Myocyte (in vitro differentiated cells): ENCODE measurements at places on chromosomes 13 and 19.
A peak's percentile ranks its signal among the peaks of the same experiment; 100 is the strongest.

DNA sequence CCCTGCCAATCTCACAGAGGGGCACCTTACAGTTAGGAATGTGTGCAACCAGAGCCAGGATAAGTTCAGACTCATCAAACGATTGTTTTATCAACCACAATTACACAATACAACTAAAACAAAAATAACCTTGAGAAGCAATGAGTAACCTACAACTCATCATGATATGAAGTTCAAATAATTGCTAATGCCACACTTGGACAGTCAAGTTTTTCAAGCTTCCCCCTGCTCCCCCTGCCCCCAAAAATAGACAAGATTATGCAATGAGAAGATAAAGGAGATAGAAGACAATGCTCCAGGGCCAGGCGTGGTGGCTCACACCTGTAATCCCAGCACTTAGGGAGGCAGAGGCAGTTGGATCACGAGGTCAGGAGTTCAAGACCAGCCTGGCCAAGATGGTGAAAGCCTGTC lies 13.6 kb upstream of the KPNA3 start:
- no peak for DNase-seq

DNA sequence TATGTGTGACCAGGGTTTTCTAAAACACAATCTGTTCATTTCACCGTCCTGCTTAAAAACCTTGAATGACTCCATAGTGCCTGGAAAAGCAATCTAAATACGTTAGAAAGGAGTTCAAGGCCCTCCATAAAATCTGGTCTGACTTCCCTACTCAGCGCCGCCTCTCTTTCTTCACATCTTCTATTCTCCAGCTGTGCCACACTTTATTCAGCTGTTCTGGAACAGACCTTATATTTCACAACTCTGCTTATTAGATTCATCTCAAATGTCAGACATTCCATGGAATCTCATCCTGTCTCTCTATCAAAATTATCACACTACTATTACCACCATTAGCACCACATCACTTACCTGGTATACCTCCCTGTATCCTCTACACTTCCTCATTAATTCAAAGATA lies 19.8 kb upstream of the SPART start:
- DNase-seq = no peak

- no peak for DNase-seq
Measured at GRCh38 chr13:42075517-42075916, 27.1 kb downstream of the DGKH start.

DNA sequence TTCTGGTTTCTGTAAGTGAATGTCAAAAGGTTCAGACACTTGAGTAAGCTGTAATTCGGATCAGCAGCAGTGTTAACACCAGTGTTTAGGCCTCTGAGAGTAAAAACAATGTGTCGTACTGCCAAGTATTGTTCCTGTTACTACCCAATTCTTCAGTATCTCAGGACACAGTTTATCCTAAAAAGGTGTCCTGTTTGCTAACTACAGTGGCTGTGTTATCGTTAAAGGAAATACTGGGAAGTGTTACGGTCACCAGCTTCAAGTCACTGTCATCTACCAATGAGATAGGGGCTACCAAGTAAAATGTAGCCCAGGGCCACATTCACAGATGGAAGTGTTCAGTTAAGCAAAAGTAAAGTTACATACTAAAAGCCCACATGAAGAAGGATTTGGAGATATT lies 2.3 kb upstream of the UPF3A start:
- no peak for DNase-seq

GRCh38 chr13:110275931-110276552 lies 30.9 kb downstream of the COL4A1 start:
- DNase-seq = no peak

DNA sequence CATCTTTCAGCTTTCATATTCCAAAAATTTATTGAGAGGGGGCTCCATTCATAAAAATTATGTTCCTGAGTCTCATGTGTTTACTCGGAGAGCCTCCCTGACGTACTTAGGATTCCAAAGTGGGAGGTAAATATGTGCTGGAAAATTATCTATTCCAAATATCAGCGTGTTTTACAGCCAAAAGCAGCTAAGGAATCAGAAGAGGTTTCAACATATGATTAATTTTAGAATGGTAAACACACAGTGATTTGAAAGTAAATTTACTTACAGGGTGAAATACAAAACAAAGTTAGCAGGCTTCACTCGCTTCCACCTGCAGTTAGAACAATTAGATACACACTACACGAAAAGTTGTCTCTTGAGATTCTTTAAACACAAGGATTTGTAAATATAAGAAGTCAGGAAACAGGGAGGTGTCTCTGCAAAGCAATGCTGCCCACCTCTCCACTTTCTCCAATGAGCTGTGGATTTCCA lies 313.8 kb upstream of the NBEA start:
- DNase-seq = no peak

DNA sequence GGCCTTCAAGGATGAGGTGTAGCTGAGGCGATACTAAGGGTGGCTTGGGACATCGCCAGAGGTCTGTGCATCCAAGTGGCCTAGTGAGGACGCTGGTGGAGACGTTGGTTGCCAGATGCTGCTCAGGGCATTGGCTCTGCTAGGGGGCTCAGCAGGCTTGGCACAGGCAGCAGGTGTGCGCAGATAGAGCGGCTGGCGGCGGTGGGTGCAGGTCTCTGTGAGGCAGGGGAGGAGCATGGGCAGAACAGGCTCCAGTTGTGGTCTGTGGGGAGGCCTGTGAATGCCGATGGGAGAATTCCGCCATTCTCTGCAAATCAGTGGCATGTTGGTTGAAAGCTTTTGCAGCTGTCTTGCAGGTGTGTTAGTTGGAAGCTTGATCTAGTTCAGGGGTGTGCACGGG lies 21.2 kb downstream of the PRAM1 start:
- peak; percentile 36 for DNase-seq

DNA sequence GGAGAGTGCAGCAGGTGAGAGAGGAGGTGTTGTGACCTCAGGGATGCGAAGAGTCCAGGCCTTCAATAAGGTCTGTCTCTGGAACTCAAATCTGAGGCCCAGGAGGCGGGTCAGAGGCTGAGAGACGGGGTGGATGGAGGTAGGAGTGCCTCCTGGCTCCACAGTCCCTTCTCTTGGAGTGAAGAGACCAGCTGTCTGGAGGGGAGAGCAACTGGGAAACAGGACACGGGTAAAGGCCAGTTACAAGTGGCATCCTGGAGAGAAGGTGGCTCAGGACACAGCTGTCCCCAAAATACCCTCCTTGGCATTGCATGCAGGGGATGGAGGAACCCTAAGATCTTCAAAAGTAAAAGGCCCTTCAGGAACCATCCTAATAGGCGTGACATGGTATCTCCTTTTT lies 19.2 kb downstream of the PDE4A start:
- peak; percentile 30 for DNase-seq

- no peak for DNase-seq
Measured at GRCh38 chr19:45739498-45740439, 6.5 kb downstream of the MEIOSIN start.

DNA sequence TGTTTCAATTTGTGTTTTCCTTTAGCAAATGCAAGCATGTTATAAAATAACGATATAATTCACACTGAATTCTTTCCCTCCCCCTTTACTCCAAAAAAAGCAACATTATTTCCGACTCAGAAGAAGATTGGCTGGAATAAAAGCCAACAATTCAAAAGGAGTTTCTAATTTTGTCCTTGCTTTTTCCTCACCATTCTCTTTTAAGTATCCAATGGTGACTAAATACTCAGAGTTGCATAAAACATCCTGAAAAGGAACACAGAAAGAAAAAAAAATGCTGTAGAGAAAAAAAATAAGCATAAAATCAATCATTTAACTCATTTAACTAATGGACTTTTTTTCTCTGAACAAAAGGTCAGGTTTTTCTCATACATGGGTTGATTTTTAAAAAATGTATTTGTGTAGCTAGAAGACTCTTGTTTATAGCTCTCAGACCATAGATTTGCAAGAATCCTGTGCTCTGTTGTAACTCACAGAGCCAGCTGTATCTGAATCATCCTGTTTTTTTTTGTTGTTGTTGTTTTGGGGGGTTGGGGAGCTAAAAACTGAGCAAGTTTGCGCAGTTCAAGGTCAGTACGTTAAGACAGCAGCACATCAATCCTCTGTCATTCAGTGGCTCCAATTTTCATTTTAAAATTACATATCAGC lies 108.1 kb downstream of the PCDH17 start:
- no peak for DNase-seq

- DNase-seq = peak; percentile 13
Measured at GRCh38 chr13:49527123-49527522, 31.4 kb downstream of the PHF11 start.

GRCh38 chr13:23651887-23652286 lies 81.7 kb downstream of the TNFRSF19 start:
- no peak for DNase-seq

DNA sequence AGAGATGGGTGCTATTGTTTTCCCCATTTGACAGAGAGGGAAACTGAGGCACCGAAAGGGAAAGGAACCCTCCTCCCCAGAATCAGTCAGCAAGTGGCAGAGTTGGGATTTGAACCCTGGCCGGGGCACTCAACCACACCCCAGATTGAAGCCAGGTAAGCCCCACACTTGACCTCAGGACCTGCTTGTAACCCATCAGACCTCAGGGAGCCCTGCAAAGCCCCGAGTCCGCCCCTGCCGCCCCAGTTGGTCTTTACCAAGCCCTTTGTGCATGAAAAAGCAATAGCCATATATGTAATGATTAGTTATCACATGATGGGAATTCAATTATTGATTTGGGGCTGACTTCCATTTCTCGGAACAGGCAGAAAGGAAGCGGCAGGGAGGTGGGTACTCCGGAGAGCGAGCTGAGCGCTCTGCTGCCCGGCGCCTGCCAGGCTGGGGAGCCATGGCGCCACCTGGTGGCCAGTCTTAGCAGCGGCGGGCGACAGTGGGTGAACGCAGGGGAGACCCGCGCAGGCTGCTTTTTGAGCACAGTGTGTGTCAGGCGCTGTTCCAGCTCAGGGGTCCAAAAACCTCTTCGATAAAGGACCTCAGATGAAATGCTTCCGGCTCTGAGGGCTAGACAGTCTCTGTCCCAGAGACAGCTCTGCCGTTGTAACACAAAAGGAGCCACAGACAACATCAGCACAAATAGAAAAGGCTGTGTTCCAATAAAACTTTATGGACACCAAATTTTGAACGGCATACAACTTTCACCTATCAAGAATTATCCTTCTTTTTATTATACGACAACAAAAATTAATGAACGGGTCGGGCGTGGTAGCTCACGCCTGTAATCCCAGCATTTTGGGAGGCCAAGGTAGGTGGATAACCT lies 82.9 kb upstream of the CACNA1A start:
- peak; percentile 46 for DNase-seq

- DNase-seq = peak; percentile 69
Measured at GRCh38 chr19:18020212-18021085, 12.5 kb downstream of the ARRDC2 start.

GRCh38 chr19:28422046-28422445 lies 790.9 kb downstream of the UQCRFS1 start:
- DNase-seq = no peak

- DNase-seq = no peak
Measured at GRCh38 chr13:104625201-104625600, 1559.0 kb upstream of the SLC10A2 start.

- no peak for DNase-seq
Measured at GRCh38 chr13:100106005-100106404, 17.1 kb downstream of the PCCA start.

DNA sequence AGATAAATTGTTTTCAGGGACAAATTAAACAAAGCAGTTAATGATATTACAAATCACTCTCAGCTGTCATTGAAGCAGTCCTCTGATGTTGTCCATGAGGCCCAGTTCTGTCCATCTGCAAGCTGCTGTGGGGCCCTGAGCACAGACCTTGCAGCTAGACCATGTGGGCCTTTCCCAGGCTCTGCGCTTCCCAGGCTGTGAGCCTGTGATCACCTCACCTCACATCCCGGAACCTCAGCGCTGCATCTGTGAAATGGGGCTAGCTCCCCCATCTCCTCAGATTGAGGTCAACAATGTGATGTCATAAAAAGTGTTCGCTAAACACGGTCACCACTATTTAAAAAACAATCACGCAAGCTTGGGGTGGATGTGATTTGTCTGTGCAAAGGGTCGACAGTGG lies 51.9 kb upstream of the UQCRFS1 start:
- no peak for DNase-seq

GRCh38 chr19:48348045-48348444 lies 15.7 kb downstream of the TMEM143 start:
- DNase-seq = no peak

GRCh38 chr13:99314640-99315176 lies 7.5 kb upstream of the GPR183 start:
- no peak for DNase-seq

DNA sequence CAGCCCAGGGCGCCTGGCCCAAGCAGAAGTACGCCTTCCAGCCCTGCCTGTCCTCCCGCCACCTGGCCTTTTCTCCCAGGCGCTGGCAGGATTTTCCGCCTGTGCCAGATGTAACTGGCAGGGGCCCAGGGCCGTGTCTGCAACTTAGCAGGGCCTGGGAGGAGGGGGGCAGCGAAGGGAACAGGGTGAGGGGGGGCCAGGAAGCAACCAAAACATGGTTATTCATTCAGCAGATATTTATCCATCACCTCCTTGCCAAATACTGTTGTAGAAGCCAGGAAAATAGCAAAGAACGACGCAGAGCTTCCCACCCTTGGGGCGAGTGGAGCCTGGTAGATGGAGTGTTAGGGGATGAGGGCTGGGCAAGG lies 5.6 kb downstream of the TLE6 start:
- peak; percentile 57 for DNase-seq

- no peak for DNase-seq
Measured at GRCh38 chr19:46904114-46905060, 43.6 kb downstream of the ARHGAP35 start.

GRCh38 chr13:20424949-20425348 lies 100.7 kb downstream of the CRYL1 start:
- DNase-seq = no peak

- no peak for DNase-seq
Measured at GRCh38 chr19:45403781-45404556, 900 bp downstream of the PPP1R13L start.

- DNase-seq = no peak
Measured at GRCh38 chr13:25064396-25064795, 31.5 kb upstream of the PABPC3 start.

DNA sequence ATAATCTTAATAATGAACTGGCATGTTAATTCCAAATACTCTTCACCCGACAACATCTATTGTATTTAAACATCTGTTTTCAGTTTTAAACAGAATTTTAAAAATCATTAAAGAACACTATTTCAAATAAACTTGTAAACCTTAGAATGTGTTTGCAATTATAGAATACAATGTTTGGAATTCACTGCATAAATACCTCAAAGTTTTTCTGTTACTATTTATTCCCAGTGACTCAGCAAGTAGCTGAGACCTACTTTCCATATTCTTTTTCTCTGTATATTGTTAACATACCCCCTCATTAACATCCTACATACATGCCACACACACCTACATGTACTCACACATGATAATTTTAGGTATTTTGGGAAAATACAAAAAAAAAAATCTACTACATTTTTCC lies 1134.3 kb downstream of the SLITRK1 start:
- DNase-seq = peak; percentile 32

DNA sequence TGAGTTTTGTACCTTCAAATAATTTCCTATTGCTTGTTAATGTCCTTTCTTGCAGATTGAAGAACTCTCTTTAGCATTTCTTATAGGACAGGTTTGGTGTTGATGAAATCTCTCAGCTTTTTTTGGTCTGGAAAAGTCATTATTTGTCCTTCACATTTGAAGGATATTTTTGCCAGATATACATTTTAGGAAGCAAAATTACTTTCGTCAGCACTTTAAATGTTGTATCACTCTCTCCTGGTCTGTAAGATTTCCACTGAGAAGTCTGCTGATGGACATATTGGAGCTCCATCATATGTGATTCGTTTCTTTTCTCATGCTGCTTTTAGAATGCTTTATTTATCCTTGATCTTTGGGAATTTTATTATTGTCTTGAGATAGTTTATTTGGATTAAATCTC lies 105.5 kb downstream of the TNFSF13B start:
- DNase-seq = no peak

- no peak for DNase-seq
Measured at GRCh38 chr13:47288546-47288945, 391.7 kb upstream of the HTR2A start.

GRCh38 chr19:50460161-50460765 lies 16.0 kb upstream of the EMC10 start:
- DNase-seq = peak; percentile 30
